SW 1271 (cell line): ENCODE measurements at places on chromosomes 5 and 9.

GRCh38 chr5:172573120-172573882 is 67.8 kb upstream of the NEURL1B start:
- DNase-seq, result no peak

DNA sequence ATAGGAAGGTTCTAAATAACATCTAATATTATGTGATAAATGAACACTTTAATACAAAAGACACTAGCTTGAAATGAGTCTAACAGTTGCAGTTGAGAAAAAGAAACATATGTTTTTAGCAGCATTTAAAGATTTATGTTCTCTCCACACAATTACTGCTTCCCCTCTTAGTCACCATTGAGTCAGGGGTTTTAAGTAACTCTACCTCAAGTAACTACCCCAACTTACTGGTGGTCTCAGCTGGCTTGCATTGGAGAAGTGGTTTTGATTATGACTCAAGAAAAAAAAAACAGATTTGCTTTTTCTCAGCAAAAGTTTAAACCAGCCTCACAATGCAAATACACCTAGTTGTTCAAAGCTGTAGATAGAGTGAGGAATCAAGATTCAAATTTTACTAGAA is 1216.5 kb upstream of the CDH9 start:
- no peak for DNase-seq

- no peak for DNase-seq
Observed at GRCh38 chr5:150731669-150732242, 27.1 kb downstream of the DCTN4 start.

- DNase-seq, result no peak
Observed at GRCh38 chr5:35979715-35980114, 11.5 kb downstream of the UGT3A1 start.

GRCh38 chr5:176438959-176439757 is 9.0 kb upstream of the FAF2 start:
- DNase-seq, result peak; percentile 84
